ENCODE measurements at places on chromosomes 3 and 15. TPM values are rescaled to one million over a fixed set of nuclear protein-coding genes. Genes with fewer than 3 reads are reported as not detected.

DNA sequence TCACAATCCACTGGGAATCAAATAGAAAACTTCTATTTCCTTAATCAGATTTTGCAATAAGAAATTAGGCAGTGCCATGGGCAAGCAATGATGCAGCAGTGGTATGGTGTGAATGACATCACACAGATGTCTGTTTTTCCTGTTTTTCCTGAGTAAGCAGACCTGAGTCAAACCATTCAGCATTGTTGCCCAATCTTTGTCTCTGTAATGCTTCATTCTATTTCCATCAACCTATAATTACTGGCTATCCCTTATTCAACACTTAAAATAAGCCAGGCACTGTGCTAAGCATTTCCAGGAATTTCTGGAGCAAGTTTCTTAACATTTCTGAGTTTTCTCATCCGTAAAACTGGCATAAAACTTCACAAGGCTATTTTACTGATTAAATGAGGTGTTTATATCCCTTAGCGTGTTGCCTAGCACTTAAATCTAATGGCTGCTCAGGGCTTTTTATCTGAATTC, 11.3 kb upstream of the OXSR1 start:
- peak; percentile 5 for DNase-seq

The HEXA gene
- 54.6 TPM for total RNA-seq

The KBTBD13 gene
- 0.30 TPM for total RNA-seq

- no peak for DNase-seq
Measured at GRCh38 chr3:141448606-141449220, 38.1 kb upstream of the RASA2 start.

- DNase-seq: no peak
Measured at GRCh38 chr3:51156147-51156546, 228.9 kb upstream of the MANF start.

- peak; percentile 94 for DNase-seq
Measured at GRCh38 chr3:45021524-45022297, 4.4 kb upstream of the CLEC3B start.

DNA sequence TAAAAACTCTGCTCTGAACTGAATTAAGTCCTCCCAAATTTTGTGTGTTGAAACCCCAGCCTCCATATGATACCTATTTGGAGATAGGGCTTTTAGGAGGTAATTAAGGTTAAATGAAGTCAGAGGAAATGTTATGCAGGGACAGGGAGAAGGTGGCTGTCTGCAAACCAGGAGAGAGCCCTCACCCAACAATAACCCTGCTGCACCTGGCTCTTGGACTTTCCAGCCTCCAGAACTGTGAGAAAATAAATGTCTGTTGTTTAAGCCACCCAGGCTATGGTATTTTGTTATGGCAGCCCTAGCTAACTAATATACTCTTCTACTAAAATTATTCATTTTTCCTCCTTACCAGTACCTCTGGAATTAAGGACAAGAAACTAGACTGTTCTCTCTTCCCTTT, 79.5 kb downstream of the MEIS2 start:
- DNase-seq: no peak

DNA sequence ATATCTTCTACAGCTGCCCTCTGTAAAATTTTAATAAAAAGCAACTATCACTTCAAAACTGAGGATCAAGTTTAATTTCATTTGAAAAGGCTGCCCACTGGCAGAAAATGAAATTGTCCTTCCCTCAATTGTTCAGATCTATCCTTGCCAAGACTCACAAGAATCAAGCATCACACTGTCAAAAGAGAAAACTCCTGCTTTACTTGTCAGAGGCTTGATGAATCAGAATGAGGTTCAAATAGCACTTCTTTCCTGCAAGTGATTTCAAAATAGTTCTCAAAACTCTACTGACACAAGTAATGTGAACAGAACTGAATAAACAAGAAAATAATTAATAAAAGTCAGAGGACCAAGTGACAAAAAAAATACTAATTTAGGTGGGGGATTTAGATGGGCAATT, 70.6 kb downstream of the GOLIM4 start:
- no peak for DNase-seq

GRCh38 chr3:176767385-176767784, 429.9 kb downstream of the TBL1XR1 start:
- no peak for DNase-seq

The GABRA5 gene
- total RNA-seq: 0.39 TPM

DNA sequence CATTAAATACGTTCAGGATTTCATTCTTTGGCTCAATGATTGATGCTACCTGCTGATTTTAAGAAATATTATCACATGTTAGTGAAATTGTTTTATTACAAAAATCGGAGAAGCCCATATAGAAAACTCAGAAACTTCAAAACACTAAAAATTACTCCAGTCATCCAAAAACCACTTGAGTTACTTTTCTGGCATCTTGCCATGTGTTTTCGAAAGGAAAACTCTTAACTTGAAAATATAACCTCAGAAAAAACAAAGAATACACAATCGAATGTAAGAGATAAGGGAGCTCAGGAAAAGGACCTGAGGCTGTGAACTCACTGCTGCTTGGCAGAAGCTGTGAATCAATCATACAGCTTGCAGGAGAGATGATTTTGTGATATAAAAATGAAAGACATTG, 151.3 kb upstream of the SLITRK3 start:
- no peak for DNase-seq

GRCh38 chr3:177742273-177742672, 545.0 kb upstream of the TBL1XR1 start:
- DNase-seq: no peak

The CFAP92 gene
- 0.30 TPM for total RNA-seq

The KCNAB1 gene
- total RNA-seq: 6.3 TPM

GRCh38 chr15:67892559-67893377, 52.9 kb upstream of the RNU6-1 start:
- peak; percentile 2 for DNase-seq

The CORO2B gene
- 2.4 TPM for total RNA-seq

The OXTR gene
- 0.59 TPM for total RNA-seq

Data from skin of body (tissue), 3 donors.